AG04450 (cell line): ENCODE measurements at places on chromosomes 2 and 18. TPM values are rescaled to one million over a fixed set of nuclear protein-coding genes. Genes with fewer than 3 reads are reported as not detected.
A peak's percentile ranks its signal among the peaks of the same experiment; 100 is the strongest.

- peak; percentile 33 for DNase-seq
These were observed 57.4 kb upstream of the EPHA4 start for GRCh38 chr2:221629468-221629867.

DNA sequence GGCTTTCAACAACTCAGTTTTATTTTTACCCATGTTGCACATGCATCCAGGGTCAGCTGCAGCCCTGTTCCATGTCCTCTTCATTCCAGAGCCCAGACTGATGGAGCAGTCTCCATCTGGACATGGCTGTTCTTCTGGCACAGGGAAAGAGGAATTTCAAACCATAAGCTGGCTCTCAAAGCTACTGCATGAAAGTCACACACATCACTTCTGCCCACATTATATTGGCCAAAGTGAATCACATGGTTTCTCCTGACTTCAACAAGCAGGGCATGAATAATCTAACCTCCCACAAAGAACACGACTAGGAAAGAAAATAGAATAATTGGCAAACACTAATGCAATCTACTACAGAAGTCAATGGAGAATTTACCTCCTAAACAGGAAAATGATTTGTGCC is 94.2 kb downstream of the FTCDNL1 start:
- DNase-seq, result no peak

GRCh38 chr2:25374411-25374810 is 32.7 kb upstream of the DNMT3A start:
- DNase-seq, result no peak

DNA sequence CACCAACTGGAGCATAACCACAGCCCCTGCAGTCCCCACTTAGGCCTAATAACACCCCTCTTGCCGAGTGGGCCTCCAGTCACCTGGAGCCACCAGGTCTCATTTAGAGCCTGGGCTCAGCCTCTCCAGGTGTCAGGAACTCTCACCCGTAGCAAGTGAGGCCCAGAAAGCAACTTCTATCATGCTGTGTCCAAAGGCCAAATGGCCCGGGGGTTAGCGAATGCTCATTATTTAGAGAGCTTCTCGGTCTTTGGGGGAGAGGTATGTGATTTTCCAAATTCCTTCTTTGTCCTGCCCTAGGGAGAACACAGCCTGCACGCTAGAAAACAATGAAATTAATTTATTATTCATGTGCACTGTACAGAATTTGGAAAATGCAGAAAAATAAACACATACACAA is 109.9 kb upstream of the PTPRM start:
- no peak for DNase-seq

GRCh38 chr2:151523850-151524249 is 114.1 kb downstream of the RIF1 start:
- DNase-seq, result no peak

GRCh38 chr2:109098251-109098920 is 30.6 kb upstream of the SH3RF3 start:
- DNase-seq, result no peak

DNA sequence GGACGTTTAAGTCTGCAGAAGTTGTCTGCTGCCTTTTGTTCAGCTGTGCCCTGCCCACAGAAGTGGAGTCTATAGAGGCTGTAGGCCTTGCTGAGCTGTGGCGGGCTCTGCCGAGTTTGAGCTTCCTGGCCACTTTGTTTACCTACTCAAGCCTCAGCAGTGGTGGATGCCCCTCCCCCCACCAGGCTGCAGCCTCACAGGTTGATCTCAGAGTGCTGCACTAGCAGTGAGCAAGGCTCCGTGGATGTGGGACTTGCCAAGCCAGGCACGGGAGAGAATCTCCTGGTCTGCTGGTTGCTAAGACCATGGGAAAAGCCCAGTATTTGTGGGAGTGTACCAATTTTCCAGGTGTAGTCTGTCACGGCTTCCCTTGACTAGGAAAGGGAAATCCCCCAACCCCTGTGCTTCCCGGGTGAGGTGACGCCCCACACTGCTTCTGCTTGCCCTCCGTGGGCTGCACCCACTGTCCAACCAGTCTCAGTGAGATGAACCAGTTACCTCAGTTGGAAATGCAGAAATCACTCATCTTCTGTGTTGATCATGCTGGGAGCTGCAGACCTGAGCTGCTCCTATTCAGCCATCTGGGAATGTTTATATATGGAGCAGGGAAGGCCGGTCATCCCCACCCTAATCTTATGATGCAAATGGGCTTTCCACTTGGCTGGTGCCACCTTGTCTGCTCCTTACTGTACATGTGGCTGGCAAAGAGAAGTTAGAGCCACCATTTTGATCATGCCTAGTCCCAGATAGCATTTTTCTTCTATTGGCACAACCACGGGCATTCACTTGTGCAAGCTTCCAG is 156.9 kb upstream of the ITGA6 start:
- DNase-seq, result no peak

DNA sequence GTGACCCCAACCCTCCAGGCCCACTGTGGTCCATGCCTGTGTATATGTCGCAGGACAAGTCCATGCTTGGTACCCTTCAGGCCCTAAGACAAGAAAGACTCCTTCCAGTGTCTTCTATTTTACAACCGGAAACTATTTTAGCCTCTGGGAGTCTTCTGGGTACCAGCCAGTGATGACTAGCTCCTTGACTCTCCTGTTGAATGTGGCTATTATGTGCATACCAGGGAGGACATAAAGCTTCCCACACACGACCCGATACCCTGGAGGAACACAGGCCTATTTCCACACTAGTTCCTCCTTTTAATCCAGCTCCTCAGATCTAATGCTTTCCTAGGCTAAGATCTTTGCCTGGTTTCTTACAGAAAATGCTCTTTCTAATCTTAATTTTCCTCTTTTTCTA is 178.1 kb downstream of the NCKAP5 start:
- no peak for DNase-seq

GRCh38 chr2:160694631-160695030 is 201.0 kb upstream of the RBMS1 start:
- no peak for DNase-seq

- no peak for DNase-seq
These were observed 35.9 kb upstream of the POMC start for GRCh38 chr2:25204190-25204838.

GRCh38 chr2:176121190-176122051 is 1.1 kb upstream of the HOXD9 start:
- DNase-seq, result no peak

- DNase-seq, result no peak
These were observed 402.7 kb downstream of the SETBP1 start for GRCh38 chr18:45083226-45083855.

Gene NDUFS1
- polyA plus RNA-seq, result 105 and 129 TPM in 2 replicates

Gene SLC5A7
- polyA plus RNA-seq, result not detected in 2 replicates

Gene TTC27
- polyA plus RNA-seq, result 23.5 and 28.9 TPM in 2 replicates

Gene PGAP1
- 4.7 and 6.4 TPM in 2 replicates for polyA plus RNA-seq
